Stimulated activated CD4-positive, alpha-beta T cell treated with anti-CD3 and anti-CD28 coated beads, Interleukin-1b, Interleukin-23, amount 100 ng/mL, for 1 hour (primary cell): ENCODE measurements at places on chromosomes 3 and 15.

DNA sequence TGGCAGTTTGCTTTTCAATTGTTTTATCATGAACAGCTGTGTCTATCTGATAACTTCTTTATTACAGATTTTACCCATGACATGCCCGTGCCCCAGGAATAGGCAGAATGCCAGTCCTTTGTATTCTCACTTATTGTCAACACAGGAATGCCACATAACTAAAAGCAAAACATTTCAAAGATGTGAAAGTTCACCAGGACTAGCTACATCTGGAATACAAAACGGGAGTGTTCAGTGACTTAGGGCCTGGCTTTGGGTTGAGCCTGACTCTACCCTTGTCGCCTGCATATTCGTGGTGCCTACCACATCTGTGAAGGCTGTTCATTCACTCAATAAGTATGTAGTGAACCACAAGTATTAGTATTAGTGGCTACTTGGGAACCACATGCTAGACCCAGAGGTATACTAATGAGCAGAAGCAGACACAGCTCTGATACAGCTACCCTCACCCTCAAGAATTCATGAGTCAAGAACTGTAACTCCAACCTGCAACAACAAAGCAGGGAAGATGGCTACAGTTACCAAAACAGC is 2.9 kb downstream of the TNFSF10 start:
- no peak for DNase-seq

- DNase-seq = no peak
Observed at GRCh38 chr3:45110509-45110833, 35.7 kb downstream of the CDCP1 start.

- no peak for DNase-seq
Observed at GRCh38 chr3:171135549-171135948, 109.0 kb upstream of the SLC2A2 start.

DNA sequence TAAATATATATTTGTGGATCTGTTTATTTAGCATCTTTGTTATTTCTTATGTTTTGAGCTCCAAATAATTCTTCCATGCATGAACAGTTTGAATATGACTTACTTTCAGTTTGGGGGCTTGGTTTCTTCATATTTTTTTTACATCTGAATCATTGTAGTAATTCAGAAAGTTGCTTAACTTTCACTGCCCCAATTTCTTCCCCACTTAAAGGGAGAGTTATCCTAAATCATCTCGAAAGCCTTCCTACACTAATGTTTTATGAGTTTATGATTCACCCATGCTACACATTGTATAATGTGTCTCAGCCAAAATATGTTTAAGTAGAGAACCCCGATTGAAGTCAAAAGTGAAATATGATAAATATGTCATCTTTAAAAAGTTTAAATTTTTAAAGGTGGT is 47.8 kb downstream of the SPRED1 start:
- DNase-seq = no peak

DNA sequence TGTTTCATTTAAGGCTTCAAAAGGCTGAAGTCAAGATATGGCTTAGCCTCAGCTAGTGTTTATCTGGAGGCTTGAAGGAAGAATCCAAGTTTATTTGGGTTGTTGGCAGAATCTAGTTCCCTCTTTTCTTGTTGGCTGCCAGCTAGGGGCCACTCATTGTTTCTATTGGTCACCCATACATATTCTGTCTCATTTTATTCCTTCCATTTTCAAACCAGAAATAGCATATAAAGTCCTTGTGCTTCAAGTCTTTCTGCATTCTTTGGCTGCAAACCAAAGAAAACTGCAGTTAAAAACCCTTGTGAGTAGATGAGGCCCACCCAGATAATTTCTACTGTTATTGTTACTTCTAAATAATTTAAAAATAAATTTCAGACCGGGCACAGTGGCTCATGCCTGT is 301.7 kb downstream of the OXSM start:
- no peak for DNase-seq

GRCh38 chr15:60593170-60593478 is 114.2 kb upstream of the ICE2 start:
- DNase-seq = no peak

- DNase-seq = no peak
Observed at GRCh38 chr3:46239301-46239938, 2.8 kb upstream of the CCR3 start.

GRCh38 chr15:41148065-41148464 is 32.0 kb upstream of the INO80 start:
- no peak for DNase-seq

- no peak for DNase-seq
Observed at GRCh38 chr3:149247929-149248691, 26.5 kb upstream of the CP start.

GRCh38 chr15:34796847-34797435 is 1.6 kb upstream of the ACTC1 start:
- no peak for DNase-seq

- DNase-seq = no peak
Observed at GRCh38 chr3:16181361-16181760, 6.9 kb downstream of the GALNT15 start.
